Left kidney (tissue), 8 donors: ENCODE measurements at places on chromosomes 5 and 9.
A peak's percentile ranks its signal among the peaks of the same experiment; 100 is the strongest.

GRCh38 chr9:109264877-109265587 lies 55.8 kb downstream of the EPB41L4B start:
- peak; percentile 38 for DNase-seq

DNA sequence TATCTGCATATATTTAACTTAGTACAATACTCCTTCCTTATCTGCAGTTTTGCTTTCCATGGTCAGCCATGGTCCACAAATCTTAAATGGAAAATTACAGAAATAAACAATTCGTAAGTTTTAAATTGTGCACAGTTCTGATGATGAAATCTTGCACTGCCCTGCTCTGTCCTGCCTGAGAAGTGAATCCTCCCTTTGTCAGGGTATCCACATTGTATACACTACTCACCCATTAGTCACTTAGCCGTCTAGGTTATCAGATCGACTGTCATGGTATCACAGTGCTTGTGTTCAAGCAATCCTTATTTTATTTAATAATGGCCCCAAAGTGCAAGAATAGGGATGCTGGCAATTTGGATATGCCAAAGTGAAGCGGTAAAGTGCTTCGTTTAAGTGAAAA lies 8.3 kb upstream of the YTHDC2 start:
- no peak for DNase-seq

GRCh38 chr9:36382484-36382883 lies 17.6 kb downstream of the RNF38 start:
- no peak for DNase-seq

- DNase-seq = no peak
Observed at GRCh38 chr9:104982543-104982942, 54.6 kb upstream of the ABCA1 start.

DNA sequence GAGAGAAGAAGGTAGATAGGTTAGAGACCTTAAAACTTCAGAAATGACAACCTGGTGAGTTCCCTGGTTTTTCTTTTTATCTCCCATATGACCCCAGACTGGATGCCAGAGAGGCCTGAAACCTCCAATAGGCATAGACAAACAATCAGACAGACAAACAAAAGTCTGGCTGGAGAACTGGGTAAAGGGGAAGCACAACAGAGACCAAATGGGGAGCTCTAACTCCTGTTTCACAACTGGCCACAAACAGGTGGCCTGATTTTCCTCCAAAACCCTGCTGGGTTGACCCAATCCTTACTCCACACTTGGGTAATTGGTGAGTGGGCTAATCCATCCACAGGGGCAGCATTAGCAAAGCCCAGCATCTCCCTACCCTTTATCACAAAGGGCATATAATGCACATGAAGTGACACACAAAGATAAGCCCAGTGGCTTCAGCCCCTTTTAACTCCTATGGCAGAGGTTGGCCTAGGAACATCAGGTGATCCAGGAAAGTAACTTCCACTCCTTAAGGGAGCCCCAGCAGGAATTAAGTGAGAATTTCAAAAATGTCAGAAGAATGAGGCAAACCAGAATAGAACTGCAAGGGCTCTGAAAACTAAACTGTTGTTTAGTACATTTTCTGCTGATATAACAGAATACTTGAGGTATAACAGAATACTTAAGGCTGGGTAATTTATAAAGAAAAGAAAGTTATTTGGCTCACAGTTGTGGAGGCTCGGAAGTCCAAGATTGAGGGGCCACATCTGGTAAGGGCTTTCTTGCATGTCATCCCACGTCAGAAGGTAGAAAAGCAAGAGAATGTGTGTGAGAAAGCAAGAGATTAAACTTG lies 60.9 kb upstream of the ROR2 start:
- no peak for DNase-seq

GRCh38 chr9:103941104-103941503 lies 153.0 kb upstream of the SMC2 start:
- no peak for DNase-seq
